ENCODE measurements at places on chromosomes 12 and 14.

DNA sequence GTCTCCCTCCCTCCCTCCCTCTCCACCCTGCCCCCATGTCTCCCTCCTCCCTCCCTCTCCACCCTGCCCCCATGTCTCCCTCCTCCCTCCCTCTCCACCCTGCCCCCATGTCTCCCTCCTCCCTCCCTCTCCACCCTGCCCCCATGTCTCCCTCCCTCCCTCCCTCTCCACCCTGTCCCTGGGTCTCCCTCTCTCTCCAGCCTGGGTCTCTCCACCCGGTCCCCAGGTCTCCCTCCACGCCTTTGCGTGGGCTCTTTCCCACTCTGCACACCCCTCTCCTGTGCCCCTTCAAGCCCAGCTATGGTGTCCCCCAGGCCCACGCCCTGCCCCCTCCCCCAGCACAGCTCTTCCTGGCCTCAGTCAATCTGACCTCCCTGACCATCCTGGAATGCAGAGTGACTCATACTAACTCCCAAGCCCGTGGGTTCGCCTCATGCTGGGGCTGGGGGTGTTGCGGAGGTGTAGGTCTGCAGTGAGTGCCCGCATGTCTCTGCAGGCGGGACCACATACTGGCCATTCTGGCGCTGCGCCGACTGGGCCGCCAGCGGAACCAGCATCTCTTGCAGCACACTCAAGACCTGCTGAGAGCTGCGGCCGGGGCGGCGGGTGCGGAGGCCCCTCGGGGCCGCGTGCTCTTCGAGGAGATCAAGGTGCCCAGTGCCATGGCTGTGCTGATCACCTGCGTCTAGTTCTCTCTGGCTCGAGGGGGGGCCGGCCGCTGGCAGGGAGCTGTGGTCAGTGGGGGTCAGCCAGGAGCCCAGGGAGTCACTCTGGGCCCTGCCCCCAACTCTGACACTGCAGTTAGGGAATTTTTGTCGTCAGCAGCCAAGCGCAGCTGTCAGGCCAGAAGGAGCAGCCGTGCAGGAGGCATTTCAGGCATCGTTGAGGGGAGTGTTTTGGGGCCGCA is 13.5 kb upstream of the TNFAIP2 start:
- DNase-seq, result no peak

DNA sequence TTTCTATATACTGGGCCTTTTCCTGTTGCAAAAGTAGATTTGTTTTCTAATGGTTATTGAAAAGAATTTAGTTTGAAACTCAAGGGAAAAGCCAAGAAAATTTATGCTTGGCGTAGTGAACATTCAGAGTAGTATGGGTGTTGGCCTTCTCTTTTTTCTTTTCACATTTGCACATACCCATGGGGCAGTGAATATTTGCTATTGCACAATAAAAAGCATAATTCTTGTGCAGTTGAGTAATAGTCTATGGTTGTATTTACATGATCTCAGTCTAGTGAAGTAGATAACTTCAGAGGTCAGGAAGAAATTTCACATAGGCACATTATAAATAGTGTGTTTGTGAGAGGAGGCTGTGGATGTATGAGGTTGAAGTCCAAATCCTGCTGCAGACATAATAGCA is 158.1 kb downstream of the FLRT2 start:
- DNase-seq, result no peak

- DNase-seq, result no peak
Measured at GRCh38 chr12:51926718-51927117, 19.4 kb downstream of the ACVRL1 start.

DNA sequence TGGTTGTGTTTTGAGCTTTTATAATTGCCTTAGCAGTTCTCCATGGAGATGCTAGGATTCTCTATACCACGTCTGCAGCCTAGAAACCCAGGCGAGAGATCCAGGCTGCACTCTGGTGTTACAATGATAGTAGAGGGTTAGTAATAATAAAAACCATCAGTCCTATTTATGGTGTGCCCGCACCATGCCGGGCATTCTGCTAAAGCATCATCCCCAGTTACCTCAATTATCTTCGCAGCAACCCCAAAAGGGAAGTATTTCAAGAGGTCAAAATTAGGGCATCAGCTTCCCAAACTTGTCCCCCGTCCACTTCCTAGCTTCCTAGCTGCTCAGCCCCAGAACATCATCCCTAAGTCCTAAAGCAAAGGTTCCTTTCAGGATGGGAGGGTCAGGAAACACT is 3.2 kb downstream of the SYNE3 start:
- no peak for DNase-seq

DNA sequence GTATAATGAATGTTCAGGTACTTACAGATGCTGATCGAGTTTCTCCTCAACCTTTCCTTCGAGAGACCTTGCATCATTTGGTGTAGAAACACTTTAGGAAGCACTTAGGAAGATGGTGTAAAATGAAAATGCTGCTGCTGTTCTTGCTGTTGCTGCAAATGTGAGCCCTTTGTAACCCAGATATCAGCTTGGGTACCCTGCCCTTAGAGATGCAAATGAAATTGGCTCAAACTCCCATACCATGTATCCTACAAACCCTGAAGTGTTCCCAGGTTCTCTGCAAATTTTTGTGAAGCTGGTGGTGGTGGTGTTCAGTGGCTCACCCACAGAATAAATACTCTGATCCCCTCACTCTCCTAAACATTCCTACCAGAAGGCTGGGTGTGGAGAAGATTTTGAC is 130.8 kb downstream of the SLC25A47 start:
- no peak for DNase-seq

- no peak for DNase-seq
Measured at GRCh38 chr14:106562451-106562850, 1036.1 kb downstream of the TMEM121 start.

DNA sequence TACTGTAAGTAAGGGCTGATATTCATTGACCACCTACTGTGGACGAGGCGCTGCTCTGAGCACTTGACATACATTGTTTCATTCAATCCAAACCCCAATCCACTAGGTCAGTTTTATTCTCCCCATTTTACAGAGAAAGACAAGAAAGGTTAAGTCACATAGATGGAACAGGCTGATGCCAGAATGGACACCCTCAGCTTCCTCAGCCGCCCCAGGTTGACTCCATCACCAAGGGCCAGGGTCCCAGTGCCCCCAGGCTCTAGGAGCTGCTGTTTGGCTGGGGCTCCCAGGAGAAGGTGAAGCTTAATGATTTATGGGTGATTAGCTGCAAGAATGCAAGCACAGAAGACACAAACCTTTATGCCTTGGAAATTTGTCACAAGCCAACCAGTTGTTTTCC is 671 bp upstream of the AQP2 start:
- no peak for DNase-seq

DNA sequence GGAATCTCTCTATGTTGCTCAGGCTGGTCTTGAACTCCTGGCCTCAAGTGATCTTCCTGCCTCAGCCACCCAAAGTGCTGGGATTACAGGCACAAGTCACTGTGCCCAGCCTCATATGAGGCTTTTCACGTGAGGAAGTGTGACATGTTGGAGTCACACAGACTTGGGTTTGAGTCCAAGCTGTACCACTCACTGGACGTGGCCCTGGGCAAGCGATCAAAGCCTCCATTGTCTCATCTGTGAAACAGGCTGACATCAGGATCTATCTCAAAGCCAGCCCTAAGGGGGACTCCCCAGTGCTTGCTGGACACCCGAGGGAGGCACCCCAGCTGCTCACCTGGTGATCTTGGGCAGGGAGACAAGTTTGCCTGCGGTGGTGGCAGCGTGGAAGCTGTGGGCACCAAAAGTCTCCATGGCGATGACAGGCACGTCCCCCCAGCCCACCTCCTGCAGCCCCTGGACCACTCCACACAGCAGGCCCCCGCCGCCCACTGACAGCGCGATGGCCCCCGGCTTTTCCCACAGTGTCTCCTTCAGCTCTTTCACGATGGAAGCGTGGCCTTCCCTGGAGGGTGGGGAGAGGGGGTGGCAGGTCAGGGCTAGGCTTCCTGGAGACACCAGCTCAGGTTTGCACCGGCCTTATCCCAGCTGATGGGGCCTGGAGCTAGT is 6.7 kb downstream of the SDS start:
- no peak for DNase-seq

DNA sequence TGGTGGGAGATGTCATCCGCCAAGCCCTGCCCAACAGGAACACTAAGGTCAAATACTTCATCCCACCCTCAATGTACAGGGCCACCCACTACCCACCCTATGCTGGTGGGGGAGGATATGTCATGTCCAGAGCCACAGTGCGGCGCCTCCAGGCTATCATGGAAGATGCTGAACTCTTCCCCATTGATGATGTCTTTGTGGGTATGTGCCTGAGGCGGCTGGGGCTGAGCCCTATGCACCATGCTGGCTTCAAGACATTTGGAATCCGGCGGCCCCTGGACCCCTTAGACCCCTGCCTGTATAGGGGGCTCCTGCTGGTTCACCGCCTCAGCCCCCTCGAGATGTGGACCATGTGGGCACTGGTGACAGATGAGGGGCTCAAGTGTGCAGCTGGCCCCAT is 3.5 kb downstream of the B3GNT4 start:
- no peak for DNase-seq

- DNase-seq, result no peak
Measured at GRCh38 chr14:55929136-55929535, 189.1 kb upstream of the PELI2 start.

DNA sequence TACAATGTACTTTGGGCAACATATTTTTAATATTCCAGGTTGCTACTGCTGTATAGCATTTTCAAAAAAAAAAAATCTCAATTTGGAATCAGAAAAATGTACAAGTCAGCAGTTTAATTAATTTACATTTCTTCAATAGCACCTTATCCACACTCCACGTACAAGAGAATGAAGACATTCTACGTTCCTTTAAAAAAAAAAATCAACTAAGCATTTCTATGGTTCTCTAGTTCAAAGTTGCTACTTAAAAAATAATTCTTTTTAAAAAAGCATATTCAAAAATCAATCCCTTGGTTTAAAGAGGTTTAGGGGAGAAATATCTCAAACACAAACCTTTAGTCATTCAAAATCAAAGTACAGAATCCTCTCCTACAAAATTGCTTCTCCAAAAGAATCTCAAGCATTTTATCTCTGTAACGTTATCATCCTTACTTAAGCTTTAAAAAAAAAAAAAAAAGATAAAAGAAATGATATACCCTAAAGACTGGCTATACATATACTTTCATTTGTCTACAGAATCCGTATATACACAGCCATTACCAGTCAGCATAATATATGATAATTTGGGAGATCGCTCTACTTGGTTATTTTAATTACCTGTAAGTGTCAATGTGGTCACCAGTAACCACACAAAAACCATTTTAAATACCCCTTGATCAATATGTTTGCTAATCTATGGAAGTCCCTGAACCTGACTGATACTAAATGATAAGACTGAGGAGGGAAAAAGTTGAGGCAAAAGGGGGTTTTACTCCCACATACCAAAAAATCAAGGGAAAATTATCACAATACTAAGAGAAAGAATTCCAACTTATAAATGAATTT is 2.7 kb downstream of the MED13L start:
- DNase-seq, result no peak

GRCh38 chr12:119373666-119374065 is 39.1 kb downstream of the CCDC60 start:
- no peak for DNase-seq

GRCh38 chr12:124709722-124710687 is 142.6 kb upstream of the NCOR2 start:
- DNase-seq, result no peak

DNA sequence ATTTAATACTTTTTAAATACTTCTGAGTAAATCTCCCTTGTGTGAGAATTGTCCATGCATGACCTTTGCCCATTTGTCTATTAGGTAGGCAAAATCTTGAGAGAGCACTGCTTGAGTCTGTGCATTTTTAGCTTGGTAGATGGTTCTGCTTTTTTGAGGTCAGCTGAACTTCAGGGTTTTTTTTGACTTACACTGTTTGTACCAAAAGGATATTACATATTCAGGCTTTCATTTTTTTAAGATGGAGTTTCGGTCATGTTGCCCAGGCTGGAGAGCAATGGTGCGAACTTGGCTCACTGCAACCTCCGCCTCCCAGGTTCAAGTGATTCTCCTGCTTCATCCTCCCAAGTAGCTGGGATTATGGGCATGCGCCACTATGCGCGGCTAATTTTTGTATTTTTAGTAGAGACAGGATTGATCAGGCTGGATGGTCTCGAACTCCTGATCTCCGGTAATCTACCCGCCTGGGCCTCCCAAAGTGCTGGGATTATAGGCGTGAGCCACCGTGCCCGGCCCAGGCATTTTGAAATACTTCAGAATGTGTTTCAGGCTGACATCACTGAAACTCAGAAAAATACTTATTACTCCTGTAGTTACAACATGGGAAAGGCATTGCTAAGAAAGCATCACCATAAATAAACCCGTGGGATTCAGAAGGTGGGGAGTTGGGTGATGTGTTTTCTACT is 11.1 kb downstream of the RASSF3 start:
- no peak for DNase-seq

DNA sequence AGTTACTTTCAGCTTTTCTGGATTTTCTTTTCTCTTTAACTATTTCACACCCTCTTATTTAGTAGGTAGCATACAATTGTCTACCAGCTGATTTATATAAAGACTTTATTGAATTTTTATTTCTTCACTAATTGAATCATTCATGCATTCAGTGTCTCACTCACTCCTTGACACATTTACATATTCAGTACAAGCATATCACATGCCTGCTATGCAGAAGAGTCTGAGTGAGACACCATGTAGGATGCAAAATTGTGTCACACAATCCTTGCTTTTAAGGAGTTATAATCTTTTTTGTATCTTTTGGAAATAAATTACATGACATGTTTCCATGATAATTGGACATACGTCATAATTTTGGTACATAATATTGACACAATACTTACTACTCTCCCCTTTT is 83.0 kb downstream of the AKAP6 start:
- no peak for DNase-seq

- no peak for DNase-seq
Measured at GRCh38 chr12:103799857-103800771, 40.9 kb downstream of the NT5DC3 start.

- DNase-seq, result no peak
Measured at GRCh38 chr12:115375186-115375991, 691.4 kb upstream of the TBX3 start.

GRCh38 chr12:64080319-64081007 is 141.6 kb downstream of the KICS2 start:
- DNase-seq, result no peak

- DNase-seq, result no peak
Measured at GRCh38 chr12:123506059-123506842, 27.3 kb downstream of the RILPL1 start.

DNA sequence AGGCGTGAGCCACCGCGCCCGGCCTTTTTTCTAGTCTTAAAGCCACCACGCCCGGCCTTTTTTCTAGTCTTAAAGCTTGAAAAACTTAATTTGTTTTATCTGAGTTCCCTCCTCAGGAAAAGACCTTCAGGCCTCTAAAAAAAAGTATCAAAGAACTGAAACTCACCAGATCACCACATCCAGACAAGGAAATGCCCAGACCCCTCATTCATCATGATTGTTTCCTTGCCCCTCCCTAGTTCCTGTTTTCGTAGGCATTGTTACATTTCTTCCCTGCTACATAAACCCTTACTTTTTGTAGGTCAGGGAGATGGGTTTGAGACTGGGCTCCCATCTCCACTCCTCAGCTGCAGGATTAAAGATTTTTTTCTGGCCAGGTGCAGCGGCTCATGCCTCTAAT is 21.1 kb upstream of the VWF start:
- DNase-seq, result no peak

GRCh38 chr14:50395448-50395847 is 1.2 kb downstream of the CDKL1 start:
- DNase-seq, result no peak

- DNase-seq, result peak; percentile 8
Measured at GRCh38 chr12:22083167-22083566, 37.1 kb downstream of the CMAS start.

- DNase-seq, result no peak
Measured at GRCh38 chr14:93100570-93100969, 15.2 kb downstream of the ITPK1 start.
